ENCODE measurements at places on chromosomes 13 and 19.

GRCh38 chr19:5665781-5666513 is 14.4 kb downstream of the MICOS13 start:
- DNase-seq = no peak

DNA sequence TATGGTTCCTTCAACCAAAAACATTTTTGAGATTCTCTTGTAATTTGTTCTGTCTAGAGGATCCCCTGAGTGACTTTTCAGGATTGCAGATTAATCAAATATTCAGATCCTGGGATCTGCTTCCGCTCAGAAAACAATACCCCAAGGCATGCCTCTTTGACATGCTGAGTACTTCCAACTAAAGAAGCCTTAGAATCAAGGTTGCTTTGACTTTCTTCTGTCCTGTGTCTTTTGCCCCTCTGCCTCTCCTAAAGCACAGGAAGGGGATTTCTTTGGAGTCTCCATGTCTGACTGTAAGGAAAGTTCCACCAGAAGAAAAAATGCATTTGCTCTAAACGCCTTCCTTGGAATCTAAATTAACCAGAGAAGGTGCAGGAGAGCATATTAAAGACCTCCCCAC is 431.5 kb downstream of the FGF14 start:
- DNase-seq = no peak

- no peak for DNase-seq
Observed at GRCh38 chr13:36806102-36806501, 12.9 kb upstream of the RFXAP start.

DNA sequence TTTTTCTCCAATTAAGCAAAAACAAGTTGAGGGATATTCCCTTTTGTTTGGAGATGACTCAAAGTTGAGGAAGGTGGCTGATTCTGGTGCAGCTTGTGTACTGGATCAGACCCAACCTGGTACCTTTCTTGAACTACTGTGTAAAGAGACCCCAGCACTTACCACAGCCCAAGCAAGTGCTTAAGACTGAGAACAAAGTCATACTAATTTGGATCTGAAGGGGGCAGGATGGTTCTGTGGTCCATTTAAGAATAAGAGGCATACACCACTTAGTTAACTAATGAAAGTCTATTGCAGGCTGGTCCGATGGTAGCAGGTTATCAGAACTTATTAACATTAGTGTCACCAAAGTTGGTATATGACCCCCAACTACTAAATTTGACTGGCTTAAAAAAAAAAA is 6.3 kb downstream of the THSD1 start:
- no peak for DNase-seq

DNA sequence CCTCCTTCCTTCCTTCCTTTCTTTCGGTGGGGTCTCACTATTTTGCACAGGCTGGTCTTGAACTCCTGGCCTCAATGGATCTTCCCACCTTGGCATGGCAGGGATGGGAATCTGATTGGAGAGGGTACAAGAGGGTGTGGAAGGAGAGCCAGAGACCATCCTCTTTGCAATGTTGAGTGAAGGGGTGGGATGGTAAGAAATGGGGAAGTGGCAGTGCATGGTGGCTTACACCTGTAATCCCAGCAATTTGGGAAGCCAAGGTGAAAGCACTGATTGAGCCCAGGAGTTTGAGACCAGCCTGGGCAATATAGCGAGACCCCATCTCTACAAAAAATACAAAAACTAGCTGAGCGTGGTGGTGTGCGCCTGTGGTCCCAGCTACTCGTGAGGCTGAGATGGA is 5.5 kb downstream of the BLOC1S3 start:
- DNase-seq = no peak

- no peak for DNase-seq
Observed at GRCh38 chr19:39251846-39252245, 3.2 kb upstream of the IFNL4 start.

GRCh38 chr13:88932950-88933349 is 1261.8 kb downstream of the SLITRK5 start:
- no peak for DNase-seq

GRCh38 chr13:24274452-24275021 is 34.8 kb upstream of the C1QTNF9 start:
- peak; percentile 72 for DNase-seq

DNA sequence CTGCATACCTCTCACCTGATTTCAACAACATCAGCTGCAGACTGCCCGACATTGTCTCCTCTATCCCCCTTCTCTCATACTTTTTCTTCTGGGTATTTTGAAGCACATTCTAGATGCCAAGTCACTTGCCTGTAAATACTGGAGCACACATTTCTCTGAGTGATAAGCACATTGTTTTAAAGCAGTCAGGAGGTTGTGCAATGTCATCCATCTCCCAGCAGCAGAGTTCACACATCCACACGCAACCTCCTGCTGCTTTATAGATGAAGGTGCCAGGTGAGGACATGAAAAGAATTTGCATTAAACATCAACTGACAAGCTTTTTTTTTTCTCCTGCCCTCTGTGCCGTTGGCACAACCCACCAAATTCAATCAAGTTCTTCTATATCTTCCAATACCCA is 5.5 kb downstream of the UPK1A start:
- no peak for DNase-seq

DNA sequence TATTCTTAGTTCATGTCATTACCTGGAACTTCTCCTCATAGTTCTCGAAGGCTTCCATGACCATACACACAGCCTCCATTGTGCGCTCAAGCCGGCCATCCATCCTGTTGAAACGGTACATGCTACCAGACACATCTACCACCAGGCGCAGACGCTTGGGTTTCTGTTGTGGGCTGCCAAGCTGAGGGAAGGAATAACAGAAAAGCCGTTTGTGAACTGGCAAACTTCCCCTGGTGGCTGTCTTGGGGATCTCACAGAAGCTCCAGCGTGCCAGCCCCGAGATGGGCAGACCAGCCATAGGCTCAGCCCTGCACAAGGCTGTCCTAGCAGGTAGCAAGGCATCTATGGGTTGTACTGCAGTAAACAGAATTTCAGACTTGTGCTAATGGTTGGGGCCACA is 130.1 kb downstream of the RGCC start:
- DNase-seq = no peak

- DNase-seq = no peak
Observed at GRCh38 chr13:42239644-42240043, 32.3 kb upstream of the AKAP11 start.

DNA sequence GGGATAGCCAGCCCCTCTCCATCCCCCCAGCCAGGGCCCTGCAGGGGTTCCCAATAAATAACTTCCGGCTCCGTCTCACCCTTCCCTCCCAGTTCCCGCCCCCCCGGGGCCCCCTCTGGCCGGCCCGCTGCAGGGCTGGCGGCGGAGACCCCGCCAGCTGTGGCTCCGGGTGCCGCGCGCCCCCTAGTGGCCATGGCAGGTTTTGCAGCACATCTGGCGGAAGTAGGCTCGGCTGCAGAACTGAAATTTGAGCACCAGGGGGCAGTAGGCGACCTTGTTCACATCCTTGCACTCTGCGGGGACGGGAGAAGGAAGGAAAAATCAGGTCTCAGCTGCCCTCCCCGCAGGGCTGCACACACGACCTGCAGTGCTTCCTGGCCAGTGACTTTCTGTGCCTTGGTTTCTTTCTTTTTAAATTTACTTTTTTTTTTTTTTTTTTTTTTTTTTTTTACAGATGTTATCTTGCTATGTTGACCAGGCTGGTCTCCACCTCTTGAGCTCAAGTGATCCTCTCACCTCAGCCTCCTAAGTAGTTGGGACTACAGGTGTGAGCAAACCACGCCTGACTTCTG is 3.6 kb upstream of the MYO1F start:
- peak; percentile 93 for DNase-seq

DNA sequence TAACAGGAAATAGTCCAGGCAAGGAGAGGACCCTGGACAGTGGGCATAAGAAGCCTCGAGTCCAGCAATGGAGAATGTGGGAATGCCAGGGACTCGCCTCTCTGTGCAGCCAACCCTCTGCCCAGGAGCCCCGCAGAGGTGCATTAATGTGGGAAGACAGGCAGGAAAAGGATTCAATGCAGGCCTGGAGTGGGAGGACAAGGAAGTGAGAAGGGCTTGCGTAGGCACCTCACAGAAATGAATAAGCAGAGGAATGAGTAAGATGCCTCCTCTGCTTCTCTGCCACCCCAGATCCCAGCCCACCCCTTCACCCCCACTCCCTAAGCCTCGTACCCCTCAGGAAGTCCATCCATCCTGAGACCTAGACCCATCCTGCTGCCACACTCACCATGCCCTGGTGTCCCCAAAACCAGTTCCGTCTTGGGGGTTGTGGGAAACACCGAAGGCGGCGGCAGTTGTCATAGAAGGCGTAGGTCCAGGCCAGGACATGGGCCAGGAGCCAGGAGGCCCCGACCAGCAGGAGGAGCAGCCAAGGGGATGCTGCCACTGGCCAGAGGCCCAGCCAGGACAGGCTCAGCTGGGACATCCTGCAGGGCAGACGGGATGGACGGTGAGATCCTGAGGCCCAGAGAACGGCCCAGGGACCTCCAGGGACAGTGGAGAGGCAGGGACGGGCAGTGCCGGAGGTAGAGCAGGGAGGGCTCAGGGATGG is 692 bp downstream of the CYP4F2 start:
- no peak for DNase-seq

DNA sequence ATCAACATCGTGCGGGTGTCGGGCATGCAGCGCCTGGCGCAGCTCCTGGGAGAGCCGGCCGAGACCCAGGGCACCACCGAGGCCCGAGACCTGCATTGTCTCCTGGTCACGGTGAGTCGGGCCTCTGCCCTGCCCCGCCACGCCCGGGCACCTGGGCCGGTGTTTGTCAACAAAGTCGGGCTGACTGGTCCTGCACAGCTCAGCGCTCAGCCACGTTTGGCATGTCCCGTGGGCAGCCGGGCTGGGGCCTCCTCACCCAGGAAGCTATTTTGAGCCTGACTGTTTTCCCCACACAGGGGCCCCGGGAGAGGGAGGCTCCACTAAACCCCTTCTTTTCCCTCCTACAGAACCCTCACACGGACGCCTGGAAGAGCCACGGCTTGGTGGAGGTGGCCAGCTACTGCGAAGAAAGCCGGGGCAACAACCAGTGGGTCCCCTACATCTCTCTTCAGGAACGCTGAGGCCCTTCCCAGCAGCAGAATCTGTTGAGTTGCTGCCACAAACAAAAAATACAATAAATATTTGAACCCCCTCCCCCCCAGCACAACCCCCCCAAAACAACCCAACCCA is 1.3 kb downstream of the GADD45B start:
- DNase-seq = peak; percentile 38
